ENCODE measurements at places on chromosomes 6 and 20.

- DNase-seq, result no peak
These were observed 66.0 kb downstream of the MBOAT1 start for GRCh38 chr6:20146291-20146690.

DNA sequence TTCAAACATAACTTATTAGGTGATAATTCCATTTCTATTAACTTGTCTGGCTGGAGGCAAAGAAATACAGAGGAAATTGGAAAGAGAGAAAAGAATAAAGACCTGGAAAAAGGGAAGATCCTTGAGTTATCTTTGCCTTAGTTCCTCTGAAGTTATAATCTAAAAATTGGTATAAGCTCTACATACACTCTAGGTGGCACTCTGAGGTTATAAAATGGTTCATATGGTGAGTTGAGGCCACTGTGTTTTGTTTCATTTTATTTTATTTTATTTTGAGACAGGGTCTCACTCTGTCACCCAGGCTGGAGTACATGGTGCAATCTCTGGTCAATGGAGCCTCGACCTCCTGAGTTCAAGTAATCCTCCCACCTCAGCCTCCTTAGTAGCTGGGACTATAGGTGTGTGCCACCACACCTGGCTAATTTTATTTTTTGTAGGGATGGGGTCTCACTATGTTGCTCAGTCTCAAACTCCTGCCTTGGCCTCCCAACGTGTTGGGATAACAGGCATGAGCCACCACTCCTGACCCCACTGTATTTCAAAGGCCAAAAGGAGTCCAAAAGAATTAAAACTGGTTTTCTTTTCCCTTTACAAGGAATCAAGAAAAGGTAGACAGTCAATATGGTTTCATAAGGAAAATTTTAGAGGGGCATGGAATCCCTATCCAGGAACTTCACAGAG lies 19.4 kb downstream of the GPX6 start:
- peak; percentile 34 for DNase-seq

DNA sequence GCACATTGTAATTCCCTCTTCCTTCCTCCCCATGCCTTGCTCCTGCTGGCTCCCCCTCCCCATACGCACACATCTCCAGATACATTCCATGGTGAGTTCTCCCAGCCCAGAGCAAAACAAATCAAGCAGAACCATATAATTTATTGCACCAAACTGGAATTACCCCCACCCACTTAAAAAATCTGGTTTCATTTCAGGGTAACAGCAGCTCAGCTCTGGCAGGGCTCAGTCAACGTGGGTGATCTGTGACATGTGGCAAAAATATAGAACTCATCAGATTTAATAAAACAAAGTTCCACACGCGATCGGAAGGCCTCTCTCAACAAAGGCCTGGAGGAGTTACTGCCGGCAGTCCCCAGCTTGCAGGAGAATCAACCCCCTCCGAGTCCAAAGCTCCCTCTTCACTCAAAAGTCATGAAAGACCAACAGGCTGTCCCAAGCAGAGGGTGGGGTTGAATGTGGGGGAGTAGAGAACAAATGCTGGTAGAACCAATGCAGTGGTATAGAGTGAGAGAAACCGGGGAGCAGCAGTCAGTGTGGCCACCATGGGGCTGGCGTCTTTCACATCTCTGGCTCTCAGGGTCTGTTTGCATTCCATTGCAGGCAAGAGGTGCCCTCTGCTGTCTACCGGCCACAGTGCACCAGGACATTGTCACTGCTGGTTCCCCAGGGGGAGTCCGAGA lies 323.3 kb upstream of the NT5E start:
- peak; percentile 2 for DNase-seq

GRCh38 chr6:125814481-125814880 lies 23.7 kb downstream of the NCOA7 start:
- DNase-seq, result peak; percentile 62

- DNase-seq, result no peak
These were observed 132.6 kb downstream of the BANF2 start for GRCh38 chr20:17832236-17832915.

DNA sequence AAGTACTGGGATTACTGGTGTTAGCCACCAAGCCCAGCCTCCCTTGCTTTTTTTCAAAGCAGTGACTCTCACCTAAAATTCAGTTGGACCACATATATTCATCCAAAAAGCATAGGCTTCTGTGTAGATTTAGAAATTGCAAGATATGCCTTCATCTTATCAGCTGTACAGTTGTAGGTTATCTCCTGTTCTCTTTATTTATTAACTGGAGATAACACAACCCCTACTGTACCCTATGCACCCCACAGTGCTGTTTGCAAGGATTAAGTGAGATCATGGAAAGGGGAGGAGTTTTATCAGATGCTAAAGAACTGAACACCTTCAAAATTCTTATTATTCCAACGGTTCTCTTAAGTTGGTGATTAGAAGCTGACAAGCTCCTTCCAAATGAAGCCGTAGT lies 164.4 kb upstream of the JARID2 start:
- no peak for DNase-seq

- no peak for DNase-seq
These were observed 177.3 kb downstream of the LRFN2 start for GRCh38 chr6:40409716-40410397.

DNA sequence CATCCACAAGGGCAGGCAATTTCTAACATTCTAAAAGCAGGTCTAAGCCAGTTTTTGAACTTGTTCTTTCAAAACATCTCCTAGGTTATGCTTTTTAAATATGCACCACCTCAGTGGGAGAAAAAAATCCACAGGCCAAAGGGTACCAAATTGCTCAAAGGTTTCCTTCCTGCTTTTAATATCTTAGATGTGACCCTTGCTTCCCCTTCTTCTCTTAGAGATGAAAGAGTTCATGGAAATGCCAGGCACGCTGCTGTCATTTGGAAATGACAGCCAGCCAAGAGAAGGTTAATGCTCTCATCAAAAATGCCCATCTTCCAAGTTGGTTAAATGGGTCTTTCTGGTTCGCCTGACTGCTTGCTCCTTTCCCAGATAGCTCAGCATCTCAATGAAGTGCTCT lies 497.1 kb downstream of the CD83 start:
- DNase-seq, result no peak
